ENCODE measurements at places on chromosomes 4 and X.

DNA sequence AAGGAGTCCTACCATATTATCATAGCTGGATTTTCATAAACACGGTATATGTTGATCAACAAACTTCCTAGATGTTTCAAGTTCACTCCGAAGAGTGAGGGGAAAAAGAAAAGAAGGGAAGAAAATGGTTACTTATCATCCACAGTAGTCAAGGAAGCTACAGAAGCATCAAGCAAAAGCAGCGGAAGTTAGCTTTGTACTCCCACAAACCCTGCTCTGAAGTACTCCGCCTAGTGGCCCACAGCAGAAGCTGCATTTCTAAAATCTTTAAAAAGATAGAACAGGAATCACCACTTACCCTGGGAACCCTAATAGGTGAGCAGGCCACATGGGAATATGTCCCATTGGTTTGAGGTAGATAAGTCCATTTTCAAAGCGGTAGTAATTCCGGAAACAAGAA, 28.5 kb upstream of the FRG1 start:
- no peak for DNase-seq

DNA sequence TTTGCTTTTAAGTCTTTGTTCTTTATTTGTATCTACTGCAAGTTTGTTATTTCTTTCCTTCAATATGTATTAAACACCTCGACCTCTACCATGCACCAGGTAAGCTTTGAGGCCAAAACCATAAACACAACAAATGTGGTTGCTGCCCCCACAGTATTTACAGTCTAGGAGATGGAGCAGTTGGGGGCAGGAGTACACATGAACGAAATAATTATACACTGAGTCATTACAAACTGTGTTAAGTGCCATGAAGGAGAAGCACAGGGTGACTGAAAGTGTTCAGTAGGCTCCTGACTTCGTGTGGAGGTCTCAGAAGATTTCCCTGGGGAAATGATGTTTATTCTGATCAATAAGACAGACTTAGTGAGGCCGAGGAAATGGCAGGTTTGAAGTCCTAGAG, 30.3 kb downstream of the SLC25A43 start:
- no peak for DNase-seq

DNA sequence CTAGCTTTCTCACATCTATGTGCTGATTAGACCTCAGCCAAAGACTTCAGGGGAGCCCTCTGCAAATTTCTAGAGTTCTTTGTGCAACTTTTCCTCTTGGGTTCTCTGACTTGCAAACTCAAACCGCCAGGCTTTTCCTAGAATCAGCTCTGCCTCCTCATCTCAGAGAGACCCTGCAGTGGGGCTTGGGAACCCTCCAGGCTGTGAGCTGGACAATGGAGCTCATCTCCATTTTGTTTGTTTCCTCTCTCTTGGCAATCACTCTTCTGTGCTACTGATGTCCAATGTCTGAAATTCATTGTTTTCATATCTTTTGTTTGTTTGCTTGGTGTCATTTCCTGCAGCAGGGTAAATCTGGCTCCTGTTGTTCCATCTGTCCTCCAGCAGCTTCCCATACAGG, 33.0 kb downstream of the GYPB start:
- no peak for DNase-seq

DNA sequence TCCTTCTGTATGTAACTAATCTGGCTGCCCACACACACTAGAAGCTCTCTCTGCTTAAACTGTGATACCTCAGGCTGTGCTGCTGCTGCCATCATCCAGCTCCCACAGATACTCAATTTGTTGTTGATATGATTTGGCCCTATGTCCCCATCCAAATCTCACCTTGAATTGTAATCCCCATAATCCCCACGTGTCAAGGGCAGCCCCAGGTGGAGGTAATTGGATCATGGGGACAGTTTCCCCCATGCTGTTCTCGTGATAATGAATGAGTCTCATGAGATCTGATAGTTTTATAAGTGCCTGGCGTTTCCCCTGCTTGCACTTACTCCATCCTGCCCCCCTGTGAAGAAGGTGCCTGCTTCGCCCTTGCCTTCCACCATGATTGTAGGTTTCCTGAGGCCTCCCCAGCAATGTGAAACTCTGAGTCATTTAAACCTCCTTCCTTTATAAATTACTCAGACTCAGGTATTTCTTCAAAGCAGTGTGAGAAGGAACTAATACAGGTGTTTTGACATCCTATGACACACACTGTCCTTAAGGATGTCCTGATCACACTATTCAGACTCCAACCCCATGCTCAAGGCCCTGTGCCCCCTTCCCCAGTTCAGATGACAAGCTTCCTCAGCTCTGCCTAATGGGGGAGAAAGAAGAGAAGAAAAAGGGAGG, 2.9 kb upstream of the ATOH1 start:
- no peak for DNase-seq

GRCh38 chrX:143121477-143121876, 95.7 kb downstream of the SPANXN4 start:
- DNase-seq = no peak

DNA sequence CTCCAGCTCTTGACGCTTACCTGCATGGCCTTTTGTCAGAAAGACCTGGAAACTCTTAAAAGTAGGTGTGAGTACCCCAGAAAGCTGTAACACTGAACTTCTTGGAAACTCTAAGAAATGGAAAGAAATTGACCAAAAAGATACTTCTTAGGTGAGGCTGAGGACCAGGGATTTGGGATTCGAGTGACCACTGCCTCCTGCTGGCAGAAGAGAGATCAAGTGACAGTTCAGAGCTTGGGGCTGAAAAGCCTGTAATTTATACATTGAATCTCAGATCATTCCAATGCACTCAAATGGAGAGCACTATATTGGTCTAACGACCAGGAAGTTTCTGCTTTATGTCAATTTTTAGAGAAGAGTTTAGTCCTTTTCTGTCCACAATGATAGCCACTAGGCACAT, 204.6 kb downstream of the PDGFRA start:
- no peak for DNase-seq

GRCh38 chr4:125624951-125625350, 310.2 kb downstream of the FAT4 start:
- no peak for DNase-seq

DNA sequence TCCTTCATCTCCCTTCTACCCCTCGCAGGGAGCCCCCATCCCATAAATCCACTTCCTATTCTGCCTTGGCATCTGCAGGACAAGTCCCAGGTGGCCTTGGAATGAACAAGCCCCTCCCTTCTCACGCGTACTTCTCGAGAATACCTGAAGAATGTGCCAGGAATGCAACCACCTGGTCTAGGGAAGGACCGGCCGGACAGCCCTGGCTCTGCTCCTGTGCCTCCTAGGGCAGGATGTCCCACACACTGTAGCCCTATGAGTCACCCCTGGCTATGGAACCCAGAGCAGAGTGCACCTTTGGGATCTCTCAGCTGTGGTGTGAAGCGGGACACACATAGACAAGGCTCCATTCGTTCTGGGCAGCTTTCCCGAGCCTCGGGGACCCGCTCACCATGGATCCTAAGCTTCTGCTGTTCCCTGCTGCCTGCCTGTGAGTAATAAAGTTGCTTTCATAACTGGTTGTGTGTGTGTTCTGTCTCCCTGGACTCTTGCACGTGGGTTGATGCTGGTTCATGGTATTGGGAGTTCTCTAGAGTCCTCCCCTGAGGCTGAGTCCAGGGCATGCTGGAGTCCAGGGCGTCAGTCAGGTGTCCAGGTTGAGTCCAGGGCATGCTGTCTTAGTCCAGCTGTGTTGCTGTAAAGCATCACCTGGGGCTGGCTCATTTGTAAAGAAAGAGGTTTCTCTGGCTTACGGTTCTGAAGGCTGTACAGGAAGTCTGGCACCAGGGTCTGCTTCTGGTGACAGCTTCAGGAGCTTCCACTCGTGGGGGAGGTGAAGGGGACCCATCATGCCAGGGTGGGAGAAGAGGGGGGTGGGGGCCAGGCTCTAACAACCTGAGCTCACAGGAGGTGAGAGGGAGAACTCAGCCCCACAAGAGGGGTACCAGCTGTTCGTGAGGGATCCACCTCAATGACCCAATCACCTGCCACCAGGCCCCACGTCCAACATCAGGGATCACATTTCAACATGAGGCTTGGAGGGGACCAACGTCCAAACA, 7.4 kb upstream of the PDE6B start:
- DNase-seq = no peak

- DNase-seq = no peak
Measured at GRCh38 chrX:40843643-40844042, 108.3 kb upstream of the MED14 start.

GRCh38 chr4:1405254-1405635, 997 bp downstream of the NKX1-1 start:
- no peak for DNase-seq

- DNase-seq = no peak
Measured at GRCh38 chr4:152892974-152893373, 43.1 kb upstream of the FHDC1 start.

- DNase-seq = no peak
Measured at GRCh38 chr4:48196758-48197504, 62.9 kb upstream of the TXK start.

DNA sequence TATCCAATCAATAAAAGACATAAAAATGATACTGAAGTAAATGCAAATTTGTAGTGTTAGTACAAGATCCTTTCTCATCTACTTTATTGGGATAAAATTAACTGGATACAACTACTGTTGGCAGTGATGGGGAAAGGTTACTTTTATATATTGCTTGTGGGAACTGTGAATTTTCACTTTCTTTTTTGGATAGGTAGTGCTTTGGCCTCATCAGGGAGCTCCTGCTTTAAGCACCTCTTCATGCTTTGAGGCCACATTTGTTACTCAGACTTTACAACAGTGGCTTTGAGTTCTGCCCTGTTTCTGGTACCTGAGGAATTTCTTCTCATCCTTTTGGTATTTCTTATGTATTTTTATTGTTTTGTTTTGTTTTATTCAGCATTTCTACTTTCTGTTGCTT, 316.8 kb upstream of the ZCCHC13 start:
- DNase-seq = no peak

GRCh38 chr4:112973750-112974251, 75.7 kb upstream of the ANK2 start:
- DNase-seq = no peak

DNA sequence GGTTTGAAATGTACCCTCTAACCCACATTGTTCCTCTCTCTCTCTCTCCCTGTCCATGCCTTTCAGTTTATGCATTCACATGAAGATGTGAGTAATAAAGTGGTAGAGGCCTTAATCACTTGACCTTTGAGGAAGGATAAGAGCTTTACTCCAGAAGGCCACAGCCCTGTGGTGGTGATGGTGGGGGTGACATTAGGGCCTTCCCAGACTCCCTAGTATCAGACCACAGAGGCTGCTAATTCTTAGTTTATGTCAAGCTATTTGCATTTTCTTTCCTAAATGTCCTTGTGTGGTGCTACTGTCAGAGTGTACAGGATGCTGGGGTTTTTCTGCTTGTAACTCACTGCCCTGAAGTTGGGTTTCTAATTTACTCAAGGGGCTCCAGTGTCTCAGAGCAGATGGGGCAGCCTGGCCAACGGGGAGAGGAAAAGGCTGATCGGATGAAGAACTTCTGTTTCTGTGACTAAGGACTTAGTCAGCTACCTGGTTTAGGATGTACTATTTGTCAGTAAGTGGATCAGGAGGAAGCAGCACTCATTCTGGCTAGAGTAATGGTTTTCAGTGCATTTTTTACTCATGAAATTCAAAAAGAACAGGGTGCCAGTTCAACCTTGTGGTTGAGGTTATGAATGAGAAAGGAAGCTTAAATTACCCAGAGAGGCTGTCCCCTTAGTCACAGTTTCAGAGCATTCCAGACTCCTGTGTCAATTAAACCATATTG, 509.6 kb upstream of the DIPK2B start:
- peak; percentile 26 for DNase-seq

DNA sequence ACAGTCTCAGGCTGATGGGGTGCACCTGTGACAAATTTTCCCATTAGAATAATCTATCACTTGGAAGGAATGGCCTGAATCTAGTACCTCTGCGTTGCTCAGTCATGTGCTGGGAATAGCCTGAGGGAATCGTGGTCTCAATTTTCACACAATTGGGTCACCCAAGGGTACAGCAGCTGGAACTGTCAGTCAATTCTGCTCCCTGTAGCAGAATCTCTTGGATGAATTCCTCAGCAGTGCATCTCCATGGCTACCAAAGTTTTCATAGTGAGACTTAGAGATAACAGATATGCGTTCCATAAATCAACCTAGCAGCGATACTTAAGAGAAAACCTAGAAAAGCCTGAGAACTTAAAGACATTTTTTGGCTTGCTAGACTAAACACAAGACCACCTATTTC, 288.7 kb upstream of the CTSO start:
- no peak for DNase-seq

DNA sequence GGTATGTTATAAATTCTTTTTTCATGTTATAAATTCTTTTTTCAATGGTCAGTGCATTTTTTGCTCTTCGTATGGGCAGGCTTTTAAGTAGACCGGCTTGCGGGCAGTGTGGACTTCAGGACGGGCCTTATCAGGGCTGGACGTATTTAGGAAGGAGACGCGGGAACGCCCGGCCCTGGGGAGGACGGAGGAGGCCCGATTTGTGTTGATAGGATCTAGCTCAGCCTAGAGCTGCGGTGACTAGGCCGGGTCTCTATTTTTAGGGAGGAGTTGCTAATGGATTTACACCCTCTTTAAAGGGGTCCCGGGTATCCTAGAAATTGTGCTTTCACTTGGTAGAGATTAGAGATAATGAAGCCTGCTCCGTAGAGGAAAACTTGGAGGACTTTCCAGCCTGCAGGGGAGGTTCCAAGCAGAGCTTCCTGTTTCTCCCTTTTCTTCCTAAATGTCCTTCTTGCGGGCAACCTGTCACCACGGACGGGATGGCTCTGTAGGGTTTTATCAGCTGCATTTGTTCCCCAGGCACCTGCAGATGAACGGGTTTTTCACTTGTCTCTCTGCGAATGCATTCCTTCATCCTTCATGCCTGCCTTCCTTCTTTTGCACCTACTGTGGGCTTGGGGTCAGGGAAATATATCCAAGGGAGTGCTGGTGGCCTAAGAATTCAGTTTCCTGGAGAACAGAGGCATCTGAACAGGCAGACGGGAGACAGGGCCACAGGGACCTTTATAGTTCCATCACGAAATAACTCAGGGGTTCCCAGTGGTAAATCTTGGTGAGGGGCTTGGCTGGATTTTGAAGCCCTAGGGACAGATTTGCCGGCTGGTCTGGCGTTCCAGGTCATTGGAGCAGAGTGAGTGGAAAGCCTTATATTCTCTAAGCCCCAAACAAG, 1.4 kb downstream of the CD99 start:
- no peak for DNase-seq

GRCh38 chrX:117752745-117753144, 363.9 kb downstream of the KLHL13 start:
- DNase-seq = no peak

- DNase-seq = no peak
Measured at GRCh38 chrX:108254636-108255035, 163.1 kb downstream of the ATG4A start.

DNA sequence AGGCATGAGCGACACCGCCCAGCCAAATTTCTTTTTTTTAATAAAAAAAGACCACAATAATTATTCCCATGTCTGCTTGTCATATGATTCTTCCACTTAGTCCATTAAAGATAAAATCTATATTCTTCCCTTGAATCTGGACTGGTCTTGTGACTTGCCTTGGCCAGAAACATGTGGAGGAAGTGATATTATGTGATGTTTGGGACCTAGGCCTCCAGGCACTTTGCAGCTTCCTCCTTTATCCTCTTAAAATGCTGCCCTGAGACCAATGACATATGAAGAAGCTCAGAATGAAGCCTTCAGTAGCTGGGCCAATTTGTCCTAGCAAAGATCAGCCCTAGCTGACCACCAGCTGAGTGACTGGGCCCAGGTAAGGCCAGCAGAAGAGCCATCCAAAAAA, 250.0 kb downstream of the INPP4B start:
- DNase-seq = no peak

- no peak for DNase-seq
Measured at GRCh38 chrX:96314985-96315384, 369.7 kb upstream of the DIAPH2 start.

GRCh38 chr4:75668596-75668995, 4.6 kb downstream of the G3BP2 start:
- DNase-seq = no peak

Data from stimulated activated CD4-positive, alpha-beta T cell treated with anti-CD3 and anti-CD28 coated beads, Interleukin-1b, Interleukin-23, amount 100 ng/mL, for 4 hours (primary cell).